A172 (cell line): ENCODE measurements at places on chromosomes 13 and 19. TPM values are rescaled to one million over a fixed set of nuclear protein-coding genes. Genes with fewer than 3 reads are reported as not detected.

Gene VWA8
- total RNA-seq = 8.6 and 13.7 TPM in 2 replicates

Gene TMEM238
- total RNA-seq = 1.2 TPM in 1 of 2 replicates, not detected in the other

Gene C13orf46
- total RNA-seq = 0.02 and 0.12 TPM in 2 replicates

Gene NCR1
- total RNA-seq = not detected in 2 replicates

Gene WDR62
- total RNA-seq = 19.5 and 24.5 TPM in 2 replicates

Gene CFD
- 14.4 and 16.2 TPM in 2 replicates for total RNA-seq

DNA sequence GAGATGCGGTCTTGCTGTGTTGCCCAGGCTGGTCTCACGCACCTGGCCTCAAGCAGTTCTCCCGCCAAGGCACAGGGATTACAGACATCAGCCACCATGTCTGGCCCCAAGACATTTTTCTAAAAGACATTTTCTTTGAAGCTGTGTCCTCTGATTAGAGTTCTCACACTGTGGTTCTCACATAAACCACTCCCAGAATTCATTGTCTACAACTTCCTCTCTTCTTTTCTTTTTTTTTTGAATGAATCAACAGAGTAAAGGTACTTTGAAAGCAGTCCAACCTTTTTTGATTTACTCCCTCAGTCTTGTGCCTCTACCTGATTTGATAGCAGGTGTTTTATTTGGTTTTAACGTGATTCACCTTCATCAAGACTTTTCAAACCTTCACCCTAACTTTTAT, 14.3 kb upstream of the SHD start:
- DNase-seq = no peak

DNA sequence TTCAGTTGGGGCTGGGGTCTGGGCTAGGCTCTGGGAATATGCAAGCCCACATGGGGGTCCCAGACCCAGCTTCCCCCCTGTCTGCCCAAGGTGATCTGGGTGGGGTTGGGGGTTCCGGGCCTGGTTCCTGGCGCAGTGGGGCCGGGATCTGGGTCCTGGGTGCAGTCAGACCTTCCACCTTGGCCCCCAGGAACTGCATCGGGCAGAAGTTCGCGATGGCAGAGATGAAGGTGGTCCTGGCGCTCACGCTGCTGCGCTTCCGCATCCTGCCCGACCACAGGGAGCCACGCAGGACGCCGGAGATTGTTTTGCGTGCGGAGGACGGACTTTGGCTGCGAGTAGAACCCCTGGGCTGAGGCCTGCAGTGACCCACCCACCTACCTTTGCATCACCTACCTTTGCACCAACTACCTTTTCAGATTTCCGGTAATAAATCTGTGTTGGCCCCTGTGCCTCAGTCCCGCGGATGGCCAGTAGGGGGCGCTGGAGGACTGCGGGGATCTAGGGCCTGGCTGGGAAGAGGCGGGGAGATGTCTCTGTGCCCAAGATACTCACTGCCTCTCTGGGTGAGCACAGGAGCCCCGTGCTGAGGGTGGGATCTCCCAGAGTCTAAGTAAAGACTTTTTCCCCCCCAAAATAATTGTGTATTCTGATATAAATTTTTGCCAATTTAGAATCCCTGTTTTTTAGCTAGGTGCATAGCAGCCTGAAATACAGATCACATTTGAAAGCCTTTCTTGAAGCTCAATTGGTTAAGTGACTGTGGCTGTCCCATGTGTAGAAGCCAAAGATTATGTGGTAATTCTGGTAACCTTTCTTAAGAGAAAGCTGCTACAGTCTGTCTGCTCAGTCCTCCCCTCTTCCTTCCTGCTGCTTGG, 11.5 kb upstream of the CYP4F3 start:
- peak; percentile 57 for DNase-seq

DNA sequence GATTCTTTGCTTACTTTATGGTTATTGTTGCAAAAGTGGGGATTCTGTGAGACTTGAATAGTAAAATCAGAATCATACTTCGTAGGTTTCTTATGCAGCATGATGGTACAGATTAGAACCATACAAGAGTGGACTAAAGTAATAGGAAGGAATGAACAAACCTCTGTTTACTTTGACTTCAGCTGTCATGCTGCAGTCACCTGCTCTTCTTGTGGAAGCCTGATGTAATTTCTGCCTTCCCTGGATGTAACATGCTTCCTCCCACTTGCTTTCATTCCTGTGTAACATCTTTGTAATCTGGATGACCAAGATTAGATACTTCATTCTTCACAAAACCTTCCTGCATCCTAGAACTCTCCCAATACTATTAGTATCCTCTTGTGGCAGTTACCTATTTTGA, 235.0 kb downstream of the PCCA start:
- DNase-seq = no peak

DNA sequence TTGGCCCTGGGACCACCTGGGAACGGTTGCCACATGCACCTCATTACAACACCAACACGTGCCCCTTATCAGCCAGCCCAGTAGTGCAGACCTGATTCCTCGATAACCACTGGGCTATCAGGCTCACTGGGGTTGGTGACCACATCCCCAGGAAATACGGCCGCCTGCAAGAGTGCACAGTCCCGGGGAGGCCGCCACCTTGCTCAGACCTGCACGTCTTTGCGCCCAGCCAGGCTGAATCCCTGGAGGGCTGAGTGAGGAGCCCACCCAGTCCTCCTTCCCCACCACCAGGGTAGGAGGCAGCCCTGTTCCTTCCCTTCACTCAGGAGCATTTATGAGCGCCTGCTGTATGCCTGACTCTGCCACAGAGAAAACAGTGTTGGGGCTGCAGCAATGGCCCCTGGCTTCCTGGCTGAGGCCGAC, 67.8 kb downstream of the CEBPG start:
- DNase-seq = no peak

GRCh38 chr13:111609631-111610030, 289.2 kb downstream of the TEX29 start:
- no peak for DNase-seq

DNA sequence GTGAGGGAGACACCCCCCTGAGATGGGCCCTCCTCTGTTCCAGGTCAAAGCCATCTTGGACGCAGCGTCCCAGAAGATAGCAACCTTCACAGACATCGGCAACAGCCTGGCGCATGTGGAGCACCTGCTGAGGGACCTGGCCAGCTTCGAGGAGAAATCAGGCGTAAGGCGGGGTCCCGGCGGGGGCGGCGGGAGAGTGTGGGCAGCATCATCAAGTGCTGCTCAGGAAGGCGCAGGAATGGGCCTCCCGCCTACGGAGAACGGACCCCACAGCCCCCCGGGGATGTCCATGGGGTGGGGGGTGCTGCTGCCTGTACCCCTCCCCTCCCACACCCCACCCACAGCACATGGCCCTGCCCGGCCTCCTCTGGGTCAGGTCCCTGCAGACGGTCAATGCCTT, 31.2 kb upstream of the F7 start:
- DNase-seq = no peak
